Stimulated activated CD8-positive, alpha-beta memory T cell treated with anti-CD3 and anti-CD28 coated beads, Interleukin-15, amount 100 ng/mL, for 4 hours (primary cell): ENCODE measurements at places on chromosomes 4 and X.

GRCh38 chr4:80075995-80076675 is 3.1 kb upstream of the ANTXR2 start:
- no peak for DNase-seq

GRCh38 chrX:51336584-51336983 is 4.0 kb downstream of the NUDT10 start:
- DNase-seq, result no peak

DNA sequence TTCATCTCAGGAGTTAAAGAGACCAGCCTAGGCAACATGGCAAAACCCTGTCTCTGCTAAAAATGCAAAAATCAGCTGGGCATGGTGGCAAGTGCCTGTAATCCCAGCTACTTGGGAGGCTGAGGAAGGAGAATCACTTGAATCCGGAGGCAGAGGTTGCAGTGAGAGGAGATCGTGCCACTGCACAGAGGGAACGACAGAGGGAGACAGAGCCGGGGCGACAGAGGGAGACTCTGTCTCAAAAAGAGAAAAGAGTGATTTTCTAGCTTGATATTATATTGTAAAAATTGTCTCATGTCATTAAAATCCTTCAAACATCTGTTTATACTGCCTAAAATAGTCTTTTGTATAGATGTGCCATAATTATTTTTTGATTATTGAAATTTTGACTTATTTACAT is 225.4 kb upstream of the AGA start:
- no peak for DNase-seq

DNA sequence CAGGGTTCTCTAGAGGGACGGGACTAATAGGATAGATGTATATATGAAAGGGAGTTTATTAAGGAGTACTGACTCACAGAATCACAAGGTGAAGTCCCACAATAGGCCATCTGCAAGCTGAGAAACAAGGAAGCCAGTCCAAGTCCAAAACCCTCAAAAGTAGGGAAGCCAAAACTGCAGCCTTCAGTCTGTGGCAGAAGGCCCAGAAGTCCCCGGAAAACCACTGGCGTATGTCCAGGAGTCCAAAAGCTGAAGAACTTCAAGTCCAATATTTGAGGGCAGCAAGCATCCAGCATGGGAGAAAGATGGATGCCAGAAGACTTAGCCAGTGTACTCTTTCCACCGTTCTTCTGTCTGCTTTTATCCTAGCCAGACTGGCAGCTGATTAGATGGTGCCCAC is 227.2 kb downstream of the KCTD8 start:
- no peak for DNase-seq

DNA sequence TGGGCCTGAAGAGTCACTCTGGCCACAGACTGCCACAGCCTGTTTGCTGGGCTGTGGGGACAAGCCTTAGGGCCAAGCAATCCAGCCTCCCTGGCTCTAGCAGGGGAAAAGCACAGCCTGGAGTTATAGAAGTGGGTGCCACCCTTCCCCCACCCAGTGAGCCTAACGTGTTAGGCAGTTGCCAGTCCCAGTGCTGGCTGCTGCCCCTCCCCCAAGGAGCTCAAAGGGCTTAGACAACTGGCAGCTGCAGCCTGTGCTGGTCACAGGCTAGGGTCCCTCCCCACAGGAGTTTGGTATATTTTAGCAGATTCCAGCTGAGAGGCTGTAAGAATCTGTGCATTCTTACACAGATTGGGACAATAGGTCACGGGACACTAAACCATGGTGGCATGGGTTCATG is 370.3 kb upstream of the FGF16 start:
- no peak for DNase-seq

DNA sequence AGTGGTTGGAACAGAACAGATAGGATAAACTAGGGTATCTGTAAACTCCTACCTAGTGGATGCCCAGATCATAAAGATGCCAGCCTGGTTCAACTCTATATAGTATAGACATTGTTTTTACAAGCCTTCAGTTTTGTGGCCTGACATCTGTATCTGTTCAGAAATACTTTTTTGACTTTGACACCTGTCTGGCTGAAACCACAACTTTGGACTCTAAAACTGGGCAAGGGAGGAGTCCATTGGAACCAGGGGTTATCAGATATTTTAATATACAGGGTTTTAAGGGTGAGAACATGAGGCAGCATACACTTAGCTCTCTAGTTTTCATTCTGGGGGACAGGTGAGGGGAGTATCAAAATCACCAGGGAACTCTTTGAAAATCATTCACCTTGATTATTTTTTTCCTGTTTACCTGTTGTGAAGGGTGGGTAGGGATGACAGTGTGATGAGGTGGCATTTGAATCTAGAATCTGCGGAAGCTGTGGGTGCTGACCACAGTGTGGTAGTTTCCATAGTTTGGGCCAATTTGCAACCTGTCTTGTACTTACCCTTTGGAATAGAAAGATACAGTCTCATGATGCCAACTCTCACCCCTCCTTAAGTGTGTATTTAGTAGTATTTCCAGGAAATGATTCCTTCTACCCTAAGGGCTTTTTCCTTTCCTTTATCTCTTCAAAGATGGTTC is 20.6 kb downstream of the GAB1 start:
- no peak for DNase-seq

- no peak for DNase-seq
These were observed 12.5 kb downstream of the RFC1 start for GRCh38 chr4:39353478-39354253.

GRCh38 chr4:19993242-19993641 is 258.5 kb upstream of the SLIT2 start:
- DNase-seq, result no peak

- no peak for DNase-seq
These were observed 2268.1 kb downstream of the PCDH7 start for GRCh38 chr4:32988165-32988811.

- no peak for DNase-seq
These were observed 146.7 kb downstream of the CHIC2 start for GRCh38 chr4:53917729-53918128.

DNA sequence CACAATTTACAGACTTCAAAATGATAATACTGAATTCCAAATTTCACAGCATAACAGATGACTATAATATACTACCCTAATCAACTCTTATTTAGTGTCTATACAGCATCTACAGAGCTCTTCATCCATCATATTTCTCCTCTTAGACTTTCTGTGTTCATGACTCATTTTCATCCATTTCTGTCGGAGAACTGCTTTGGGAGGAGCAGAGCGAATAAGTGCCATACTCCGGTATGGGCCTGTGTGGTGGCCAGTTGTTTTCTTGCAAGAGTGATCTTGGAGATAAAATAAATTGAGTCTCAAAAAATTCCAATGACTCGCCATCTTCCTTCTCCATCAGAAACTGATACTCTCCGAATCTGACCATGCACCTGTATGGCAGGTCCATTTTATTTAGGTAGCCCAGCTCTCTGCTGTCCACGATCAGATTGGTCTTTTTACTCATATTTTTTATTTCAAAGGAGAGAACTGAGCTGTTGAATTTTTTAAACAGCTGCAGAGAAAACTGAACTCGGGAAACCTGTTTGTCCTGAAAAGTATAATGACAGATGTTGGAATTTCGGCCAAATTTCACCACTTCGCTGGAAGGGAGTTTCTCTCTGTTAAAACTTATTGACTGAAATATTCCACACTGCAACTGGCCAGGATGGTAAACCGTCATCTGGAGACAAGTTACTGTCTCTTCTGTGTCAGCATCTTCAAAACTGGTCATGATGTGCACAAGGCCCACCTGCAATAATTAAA is 7.8 kb downstream of the TIFA start:
- no peak for DNase-seq

DNA sequence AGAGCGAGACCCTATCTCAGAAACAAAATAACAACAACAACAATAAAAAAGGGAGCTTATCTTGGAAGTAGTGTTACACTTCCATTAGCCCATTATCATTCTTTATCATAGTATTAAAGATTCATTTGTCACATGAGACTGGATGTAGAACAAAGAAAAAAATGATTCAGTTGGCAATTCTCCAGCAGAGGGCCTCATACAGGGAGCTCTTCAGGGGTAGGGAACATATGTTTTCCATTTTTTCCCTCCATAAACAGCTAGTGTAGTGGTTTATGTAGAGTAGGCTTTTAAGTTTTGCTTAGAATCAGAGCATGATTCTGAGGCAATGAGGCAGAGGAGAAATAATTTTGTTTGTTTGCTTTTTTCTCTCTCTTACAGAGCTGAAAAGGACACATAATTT is 5.8 kb downstream of the CPE start:
- no peak for DNase-seq

DNA sequence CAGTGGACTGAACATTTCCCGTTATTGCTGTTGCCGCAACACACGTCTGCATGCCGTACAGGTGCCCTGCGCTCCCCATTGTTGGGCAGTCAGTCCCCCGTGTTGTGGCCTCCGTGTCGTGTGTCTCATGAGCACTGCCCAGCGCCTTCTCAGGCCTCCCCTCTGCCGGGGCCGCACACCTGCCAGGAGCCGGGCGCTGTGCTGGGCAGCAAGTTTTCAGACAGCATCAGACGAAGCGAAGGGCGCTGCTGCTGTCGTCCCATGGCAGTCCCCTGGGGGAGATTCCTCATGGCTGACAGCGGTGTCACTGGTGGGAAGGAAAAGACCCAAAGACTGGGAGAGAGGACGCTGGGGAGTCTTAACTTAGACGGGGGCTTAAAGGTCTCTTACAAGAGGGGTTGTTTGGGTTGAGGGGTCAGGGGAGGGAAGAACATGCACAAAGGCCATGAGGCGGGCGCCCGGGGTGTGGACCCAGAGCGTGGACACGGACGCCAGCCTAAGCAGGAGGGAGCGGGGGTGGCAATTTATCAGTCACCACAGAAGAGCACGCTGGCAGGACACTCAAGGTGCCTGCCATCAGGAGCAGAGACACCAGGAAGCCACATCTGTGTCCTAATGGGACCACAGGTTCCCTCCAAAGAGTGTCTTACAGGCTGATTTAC is 47.3 kb downstream of the RGS12 start:
- DNase-seq, result no peak

- DNase-seq, result no peak
These were observed 123.5 kb downstream of the ZNF827 start for GRCh38 chr4:145815027-145815612.

DNA sequence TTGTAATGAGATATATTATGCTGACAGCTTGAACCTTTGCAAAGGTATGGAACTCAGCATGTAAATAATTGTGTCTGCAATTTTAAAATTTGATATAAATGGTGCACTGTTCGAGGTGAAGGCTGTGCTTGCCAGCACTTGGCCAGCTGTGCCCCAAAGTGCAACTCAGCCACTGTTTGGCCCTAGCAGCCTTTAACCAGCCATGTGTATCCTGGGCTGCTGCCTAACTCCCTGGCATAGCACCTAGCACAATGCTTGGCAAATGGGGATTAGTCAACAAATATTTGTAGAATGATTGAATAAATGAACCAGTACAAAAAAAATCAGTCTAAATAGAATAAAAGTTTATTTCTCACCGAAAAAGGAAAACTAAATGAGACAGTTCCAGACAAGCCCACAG is 83.8 kb upstream of the ZIC3 start:
- DNase-seq, result no peak

- no peak for DNase-seq
These were observed 274.1 kb upstream of the MAGEB2 start for GRCh38 chrX:29941287-29941686.

DNA sequence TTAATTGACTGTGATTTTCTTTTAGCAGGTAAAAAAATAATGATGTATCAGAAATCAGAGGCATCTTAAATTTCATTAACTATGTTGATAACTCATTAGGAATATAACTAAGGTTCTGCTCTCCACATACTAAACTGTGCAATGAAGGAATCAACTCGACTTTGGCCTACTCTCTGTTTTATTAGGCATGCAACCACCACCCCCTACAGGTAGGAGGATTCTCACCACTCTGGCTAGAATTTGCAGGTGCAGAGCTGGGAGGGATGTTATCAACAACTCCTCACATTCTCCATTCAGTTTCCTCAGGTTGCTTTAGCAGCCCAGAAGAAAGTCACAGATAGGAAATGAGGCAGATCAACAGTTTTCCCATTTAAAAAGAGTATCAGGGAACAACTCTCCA is 160.1 kb downstream of the COX18 start:
- DNase-seq, result no peak

GRCh38 chr4:114366368-114366767 is 232.2 kb upstream of the UGT8 start:
- no peak for DNase-seq

GRCh38 chr4:3334316-3334715 is 41.5 kb downstream of the RGS12 start:
- DNase-seq, result no peak

GRCh38 chr4:151395873-151396272 is 13.1 kb upstream of the FHIP1A start:
- no peak for DNase-seq

DNA sequence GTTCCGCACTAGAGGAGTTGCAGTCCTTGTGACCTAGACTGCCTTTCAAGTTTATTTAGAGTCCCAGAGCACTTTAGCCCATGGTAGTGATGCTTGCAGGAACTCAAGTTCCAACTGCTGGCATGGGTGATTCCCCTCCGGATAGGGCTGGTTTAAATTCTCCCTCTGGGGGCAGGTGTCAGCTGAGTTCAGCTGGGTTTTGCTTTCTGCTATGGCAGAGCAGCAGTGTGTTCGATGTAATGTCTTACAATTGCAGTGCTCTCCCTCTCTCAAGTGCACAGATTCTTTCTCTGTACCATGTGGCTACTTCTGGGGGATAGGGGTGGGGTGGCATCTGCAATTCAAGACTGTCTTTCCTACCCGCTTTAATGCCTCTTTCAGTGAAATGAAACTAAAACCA is 164.8 kb upstream of the ZIC3 start:
- DNase-seq, result no peak

GRCh38 chrX:66074920-66075879 is 35.3 kb upstream of the VSIG4 start:
- DNase-seq, result peak; percentile 12

DNA sequence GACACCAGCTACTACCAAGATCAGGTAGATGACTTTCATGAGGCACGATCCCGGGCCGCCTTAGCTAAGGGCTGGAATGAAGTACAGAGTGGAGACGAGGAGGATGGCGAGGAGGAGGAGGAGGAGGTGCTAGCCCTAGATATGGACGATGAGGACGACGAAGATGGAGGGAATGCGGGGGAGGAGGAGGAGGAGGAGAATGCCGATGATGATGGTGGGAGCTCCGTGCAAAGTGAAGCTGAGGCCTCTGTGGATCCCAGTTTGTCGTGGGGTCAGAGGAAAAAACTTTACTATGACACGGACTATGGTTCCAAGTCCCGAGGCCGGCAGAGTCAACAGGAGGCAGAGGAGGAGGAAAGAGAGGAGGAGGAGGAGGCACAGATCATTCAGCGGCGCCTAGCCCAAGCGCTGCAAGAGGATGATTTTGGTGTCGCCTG is 481 bp downstream of the UTP3 start:
- no peak for DNase-seq

DNA sequence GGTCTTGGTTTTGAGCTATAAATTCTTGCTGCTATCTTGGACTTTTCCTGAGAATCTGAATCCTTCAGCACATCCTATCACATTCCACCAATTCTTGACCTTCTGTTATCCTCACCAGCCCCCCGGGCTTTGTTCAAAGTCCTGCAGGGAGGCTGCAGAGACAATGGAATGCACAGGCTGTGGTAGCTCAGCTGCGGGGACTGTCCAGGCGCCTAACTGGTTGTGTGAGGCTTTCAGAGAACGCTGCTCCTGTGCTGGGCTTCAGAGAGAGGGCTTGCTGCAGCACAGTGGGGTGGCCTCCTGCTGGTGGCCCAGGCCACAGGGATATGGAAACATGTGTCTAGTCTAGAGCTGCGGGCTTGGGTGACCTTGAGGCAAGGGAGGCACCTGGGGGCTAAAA is 196.3 kb upstream of the GATB start:
- no peak for DNase-seq
